Activated naive CD4-positive, alpha-beta T cell (primary cell): ENCODE measurements at places on chromosomes 13 and 19.

DNA sequence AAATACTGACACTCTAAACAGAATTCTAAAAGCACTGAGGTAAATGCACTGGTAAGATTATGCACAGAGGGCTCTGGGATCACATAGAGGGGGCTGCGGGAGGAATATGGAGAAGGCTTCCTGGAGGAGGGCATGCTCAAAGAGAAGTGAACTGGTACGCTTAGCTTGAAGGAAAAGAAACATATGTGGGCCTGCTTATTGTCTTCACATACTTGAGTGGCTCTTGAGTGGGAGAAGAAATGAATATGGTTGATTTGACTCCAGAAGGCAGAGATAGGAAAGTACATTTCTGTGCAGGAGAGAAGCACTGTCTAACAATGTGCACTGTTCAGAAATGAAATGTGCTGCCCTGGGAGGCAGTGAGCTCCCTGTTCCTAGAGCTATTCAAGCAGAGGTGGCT, 91.1 kb downstream of the KL start:
- DNase-seq: no peak

GRCh38 chr19:19651076-19651475, 7.6 kb upstream of the GMIP start:
- no peak for DNase-seq

- DNase-seq: no peak
These were observed 294.0 kb downstream of the ENOX1 start for GRCh38 chr13:43492745-43493144.

DNA sequence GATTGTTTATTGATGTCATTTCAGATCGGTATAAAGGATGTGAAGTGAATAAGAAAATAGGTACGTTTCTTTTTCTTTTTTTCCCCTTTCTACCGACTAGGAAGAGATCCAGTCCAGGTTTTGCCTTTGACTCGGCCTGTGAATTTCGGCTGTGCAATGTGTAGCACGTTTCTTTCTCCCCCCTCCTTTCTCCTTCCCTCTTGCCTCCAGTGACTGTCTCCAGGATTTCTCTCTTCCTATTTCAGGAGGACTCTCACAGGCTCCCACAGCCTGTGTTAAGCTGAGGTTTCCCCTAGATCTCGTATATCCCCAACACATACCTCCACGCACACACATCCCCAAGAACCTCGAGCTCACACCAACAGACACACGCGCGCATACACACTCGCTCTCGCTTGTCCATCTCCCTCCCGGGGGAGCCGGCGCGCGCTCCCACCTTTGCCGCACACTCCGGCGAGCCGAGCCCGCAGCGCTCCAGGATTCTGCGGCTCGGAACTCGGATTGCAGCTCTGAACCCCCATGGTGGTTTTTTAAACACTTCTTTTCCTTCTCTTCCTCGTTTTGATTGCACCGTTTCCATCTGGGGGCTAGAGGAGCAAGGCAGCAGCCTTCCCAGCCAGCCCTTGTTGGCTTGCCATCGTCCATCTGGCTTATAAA, at the start of gene GPC6:
TSS of gene GPC6 (plus strand) at position 185 of the 657 bp plus-strand sequence.
- DNase-seq: no peak

DNA sequence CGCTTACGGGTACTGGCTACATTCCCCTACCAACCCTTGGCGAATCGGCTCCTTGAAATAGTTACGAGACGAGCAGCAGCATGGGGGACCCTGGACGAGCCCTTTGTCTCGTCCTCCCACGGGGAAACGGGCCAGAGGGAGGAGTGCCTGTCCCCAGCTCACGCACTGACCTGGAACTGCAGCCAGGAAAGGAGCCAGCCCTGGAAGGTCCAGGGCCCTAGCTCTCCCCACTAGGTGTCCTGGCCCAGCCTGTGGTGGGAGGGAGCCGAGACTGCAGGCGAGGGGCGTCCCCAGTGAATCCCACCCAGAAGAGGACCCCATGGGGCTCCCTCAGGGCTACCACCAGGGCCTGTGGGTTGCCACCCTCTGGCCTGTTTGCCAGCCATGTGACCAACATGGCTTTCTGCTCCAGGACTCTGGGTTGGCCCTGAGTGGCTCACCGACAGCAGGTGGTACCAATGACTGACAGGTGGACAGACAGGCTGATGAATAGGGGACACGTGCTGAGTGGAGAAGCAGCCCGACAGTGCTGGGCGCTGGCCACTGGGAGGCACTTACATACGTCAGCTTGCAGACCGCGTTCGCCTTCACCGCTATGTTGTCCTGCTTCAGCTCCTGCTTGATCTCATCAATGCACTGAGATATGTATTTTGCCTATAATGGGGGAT, 13.2 kb downstream of the AP3D1 start:
- DNase-seq: no peak

GRCh38 chr13:64847767-64848166, 2382.4 kb downstream of the PCDH9 start:
- no peak for DNase-seq

DNA sequence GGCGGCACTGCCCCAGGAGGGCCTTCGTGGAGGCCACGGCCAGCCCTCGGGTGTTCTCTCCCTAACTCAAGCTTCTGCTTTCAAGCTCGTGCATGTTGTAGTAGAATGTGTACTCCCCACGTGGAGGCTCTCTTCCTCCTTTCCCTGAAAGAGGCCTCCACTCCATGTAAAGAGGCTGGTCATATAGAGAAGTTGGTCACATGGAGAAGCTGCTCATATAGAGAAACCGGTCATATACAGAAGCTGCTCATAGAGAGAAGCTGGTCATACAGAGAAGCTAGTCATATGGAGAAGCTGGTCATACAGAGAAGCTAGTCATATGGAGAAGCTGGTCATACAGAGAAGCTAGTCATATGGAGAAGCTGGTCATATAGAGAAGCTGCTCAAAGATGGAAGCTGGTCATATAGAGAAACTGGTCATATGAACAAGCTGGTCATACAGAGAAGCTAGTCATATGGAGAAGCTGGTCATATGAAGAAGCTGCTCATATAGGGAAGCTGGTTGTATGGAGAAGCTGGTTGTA, 152.5 kb downstream of the COL4A1 start:
- no peak for DNase-seq

- no peak for DNase-seq
These were observed 1040.4 kb upstream of the MIR17HG start for GRCh38 chr13:90307136-90307535.

- no peak for DNase-seq
These were observed 81.1 kb upstream of the SIAH3 start for GRCh38 chr13:45932676-45933075.

GRCh38 chr19:10503002-10503789, at the start of gene KEAP1:
Gene KEAP1 (minus strand): TSS chr19:10503356. CDS start chr19:10500033, 3,323 bp downstream.
- no peak for DNase-seq

DNA sequence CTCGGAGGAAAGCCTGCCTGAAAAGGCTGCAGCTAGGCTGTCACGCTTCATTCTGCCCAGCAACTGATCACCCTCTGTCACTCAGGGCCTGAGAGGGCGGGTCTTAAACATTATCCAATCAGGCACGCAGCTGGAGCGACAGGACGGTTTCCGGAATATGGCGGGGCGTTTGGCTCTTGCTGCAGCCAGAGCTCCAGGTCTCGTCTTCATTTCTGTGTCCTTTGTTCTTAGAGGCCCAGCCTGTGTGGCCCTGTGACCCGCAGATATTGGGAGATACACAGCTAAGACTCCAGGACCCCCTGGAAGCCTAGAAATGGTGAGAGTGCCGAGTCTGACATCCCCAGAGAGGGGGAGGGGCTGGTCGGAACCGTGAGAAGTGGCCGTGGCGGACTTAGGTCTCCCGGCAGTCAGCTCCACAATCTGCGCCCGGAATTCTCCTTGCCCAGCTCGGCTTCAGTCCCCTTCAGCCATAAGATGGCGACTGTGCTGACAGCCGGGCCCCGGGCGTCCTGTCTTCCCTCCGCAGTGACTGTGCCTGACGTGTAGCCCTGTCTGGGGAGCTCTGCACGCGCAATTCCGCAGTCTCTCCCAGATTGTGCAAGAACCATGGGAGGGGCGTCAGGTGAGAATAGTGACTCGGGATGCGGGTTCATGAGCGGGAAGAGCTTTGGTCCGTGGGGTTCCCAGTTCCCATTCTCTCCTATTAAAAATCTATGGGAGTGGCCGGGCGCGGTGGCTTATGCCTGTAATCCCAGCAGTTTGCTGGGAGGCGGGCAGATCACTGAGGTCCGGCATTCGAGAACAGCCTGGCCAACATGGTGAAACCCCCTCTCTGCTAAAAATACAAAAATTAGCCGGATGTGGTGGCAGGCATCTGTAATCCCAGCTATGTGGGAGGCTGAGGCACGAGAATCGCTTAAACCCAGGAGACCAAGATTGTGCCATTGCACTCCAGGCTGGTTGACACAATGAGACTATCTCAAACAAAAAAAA, at the start of gene ZNF429:
TSS of gene ZNF429 (plus strand) at position 144 of the 993 bp plus-strand sequence. CDS start at position 314, 170 bp downstream.
- peak; percentile 77 for DNase-seq

DNA sequence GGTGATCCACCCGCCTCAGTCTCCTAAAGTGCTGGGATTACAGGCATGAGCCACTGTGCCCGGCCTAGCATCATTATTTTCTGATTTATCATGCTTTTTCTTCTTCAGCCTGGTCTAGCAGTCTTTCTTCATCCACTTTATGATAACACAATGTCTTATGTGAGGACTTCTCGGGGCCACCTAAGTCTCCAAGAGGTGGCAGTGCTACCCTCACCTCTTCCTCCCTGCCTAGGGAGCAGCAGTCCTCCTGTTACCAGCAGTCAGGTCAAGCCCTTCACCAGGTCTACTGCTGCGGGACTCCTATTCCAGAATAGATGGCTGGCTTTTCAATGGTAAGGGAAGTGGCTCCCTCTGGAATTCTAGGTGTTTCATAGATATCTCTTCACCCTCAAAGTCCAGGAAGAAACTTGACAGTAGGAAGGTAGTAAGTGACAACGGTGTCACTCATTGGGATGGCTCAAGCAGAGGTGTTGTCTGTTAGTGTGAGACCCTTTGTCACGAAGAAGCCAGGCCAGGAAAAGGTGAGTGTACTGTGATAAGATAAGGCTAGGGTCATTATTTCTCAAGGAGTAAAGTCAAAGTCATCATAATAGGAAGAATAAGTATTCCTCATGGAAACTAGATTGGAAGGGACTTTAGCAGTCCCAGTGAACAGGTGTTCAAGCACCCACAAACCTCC, 164.0 kb downstream of the KLF5 start:
- no peak for DNase-seq

DNA sequence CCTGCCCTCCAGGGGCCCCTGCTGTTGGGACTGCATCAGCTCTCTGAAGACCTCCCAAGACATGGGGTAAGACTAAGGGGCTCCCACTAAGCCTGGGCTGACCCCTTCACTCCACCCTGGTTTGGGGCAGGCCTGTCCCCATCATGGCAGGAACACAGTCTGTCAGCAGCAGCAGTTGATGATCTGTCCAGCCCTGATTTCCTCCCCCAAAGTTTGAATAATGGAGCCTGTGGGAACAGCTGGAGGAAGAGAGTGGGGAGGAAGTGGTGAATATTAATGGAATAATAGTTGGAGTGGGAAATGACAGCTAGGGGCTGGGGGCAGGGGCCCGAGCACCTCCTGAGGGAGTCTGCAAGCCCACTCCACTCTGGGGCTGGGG, 1.3 kb upstream of the B3GNT8 start:
- DNase-seq: no peak

DNA sequence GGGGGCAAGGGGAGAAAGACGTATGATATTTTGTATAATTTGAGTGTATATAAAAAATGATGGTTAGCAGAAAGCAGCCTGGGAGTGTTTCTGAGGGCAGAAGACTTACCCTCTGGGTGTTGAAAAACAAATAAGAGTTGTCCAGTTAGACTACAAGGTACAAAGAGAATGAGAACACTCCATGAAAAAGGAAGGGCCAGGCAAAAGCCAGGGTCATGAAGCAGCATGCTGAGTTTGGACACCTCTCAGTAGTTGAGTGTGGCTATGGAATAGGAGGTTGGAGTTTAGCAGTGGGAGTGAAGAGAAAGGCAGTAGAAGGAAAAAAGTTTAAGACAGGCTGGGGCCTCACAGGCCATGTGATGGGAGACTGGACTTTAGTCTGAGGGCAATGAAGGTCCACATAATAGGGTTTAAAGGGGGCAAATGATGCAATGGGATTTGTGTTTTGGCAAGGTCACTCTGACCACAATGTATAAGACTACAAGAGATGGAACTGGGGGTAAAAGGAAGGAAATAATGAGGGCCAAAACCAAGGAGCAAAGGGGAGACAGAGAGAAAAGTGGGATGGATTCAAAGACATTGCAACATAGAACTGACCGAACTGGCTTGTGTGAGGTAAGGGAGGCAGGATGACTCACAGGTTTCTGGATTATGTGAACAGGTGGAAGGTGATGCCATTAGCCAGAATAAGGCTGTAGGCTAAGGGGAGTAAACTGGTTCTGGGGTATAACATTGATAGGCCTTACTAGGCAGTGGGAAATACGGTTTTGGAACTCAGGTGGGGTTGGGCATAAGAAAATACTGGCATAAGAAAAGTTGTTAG, 76.6 kb downstream of the SERP2 start:
- DNase-seq: no peak

DNA sequence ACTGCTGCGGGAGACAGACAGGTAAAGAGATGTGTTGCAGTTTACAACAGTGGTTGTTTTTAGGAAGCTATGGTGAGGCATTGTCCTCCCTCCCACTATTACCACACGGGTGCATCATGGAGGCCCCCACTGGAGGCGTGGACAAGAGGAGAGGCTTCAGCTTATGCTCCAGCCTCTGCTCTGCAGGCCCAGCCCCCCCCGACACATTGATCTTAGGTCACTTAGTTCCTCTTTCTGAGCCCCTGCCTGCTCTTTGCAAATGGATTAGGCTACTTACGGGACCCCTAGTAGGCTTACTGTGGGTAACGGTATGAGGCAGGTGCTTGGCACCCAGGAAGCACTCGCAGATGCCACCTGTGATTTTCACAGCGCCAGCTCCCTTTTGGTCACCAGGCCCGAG, 123.9 kb downstream of the SLC7A1 start:
- DNase-seq: no peak

DNA sequence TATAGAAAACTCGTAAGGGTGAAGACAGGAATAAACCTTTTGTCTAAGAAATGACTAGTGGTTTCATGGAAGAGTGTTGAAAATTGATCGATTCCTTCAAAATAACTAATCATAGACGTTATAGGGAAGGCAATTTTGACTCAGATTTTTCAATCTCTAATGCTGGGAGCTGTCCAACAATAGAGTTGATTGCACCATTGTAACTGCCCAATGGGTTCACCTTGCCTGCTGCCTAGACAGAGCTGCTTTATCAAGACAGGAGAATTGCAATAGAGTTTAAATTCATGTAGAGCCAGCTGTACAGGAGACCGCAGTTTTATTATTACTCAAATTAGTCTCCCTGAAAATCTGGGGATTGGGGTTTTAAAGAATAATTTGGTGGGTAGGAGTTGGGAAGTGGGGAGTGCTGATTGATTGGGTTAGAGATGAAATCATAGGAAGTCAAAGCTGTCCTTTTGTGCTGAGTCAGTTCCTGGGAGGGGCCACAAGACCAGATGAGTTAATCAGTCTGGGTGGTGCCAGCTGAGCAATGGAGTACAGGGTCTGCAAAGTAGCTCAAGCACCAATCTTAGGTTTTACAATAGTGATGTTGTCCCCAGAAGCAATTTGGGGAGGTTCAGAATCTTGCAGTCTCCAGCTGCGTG, 16.8 kb upstream of the ADGRE2 start:
- DNase-seq: no peak
